ENCODE measurements at places on chromosomes 16 and 17. TPM values are rescaled to one million over a fixed set of nuclear protein-coding genes. Genes with fewer than 3 reads are reported as not detected.

MT1E gene
- total RNA-seq = 131 TPM

COL1A1 gene
- total RNA-seq = 1.2 TPM

DCAF7 gene
- total RNA-seq = 19.0 TPM

CBX2 gene
- total RNA-seq = 7.5 TPM

GFAP gene
- total RNA-seq = 0.54 TPM

GCGR gene
- not detected for total RNA-seq

SGF29 gene
- 9.2 TPM for total RNA-seq

ZSCAN10 gene
- total RNA-seq = not detected

TBC1D3K gene
- total RNA-seq = not detected

TEDC2 gene
- total RNA-seq = 6.3 TPM

KRT34 gene
- total RNA-seq = not detected

KRTAP2-3 gene
- not detected for total RNA-seq

ADPRM gene
- total RNA-seq = 13.0 TPM

OR1F1 gene
- 0.18 TPM for total RNA-seq

HAPSTR1 gene
- 56.7 TPM for total RNA-seq

NAA60 gene
- 13.6 TPM for total RNA-seq

MFSD6L gene
- not detected for total RNA-seq

NLGN2 gene
- 5.1 TPM for total RNA-seq

EFNB3 gene
- 0.38 TPM for total RNA-seq

INCA1 gene
- 0.18 TPM for total RNA-seq

HNF1B gene
- total RNA-seq = not detected

ALOX15B gene
- total RNA-seq = 0.19 TPM

HS3ST2 gene
- not detected for total RNA-seq

NUDT7 gene
- 4.0 TPM for total RNA-seq

DNAI2 gene
- total RNA-seq = not detected

ACAP1 gene
- 0.66 TPM for total RNA-seq

KCNJ2 gene
- 14.8 TPM for total RNA-seq

RAMP2 gene
- 2.7 TPM for total RNA-seq

NHERF2 gene
- 66.9 TPM for total RNA-seq

SULT1A2 gene
- total RNA-seq = not detected

TSPOAP1 gene
- total RNA-seq = not detected

LRRC36 gene
- total RNA-seq = 2.7 TPM

SLC16A5 gene
- 8.1 TPM for total RNA-seq

MYL4 gene
- total RNA-seq = not detected

TBC1D3C gene
- not detected for total RNA-seq

ZNF830 gene
- 14.2 TPM for total RNA-seq

CA7 gene
- not detected for total RNA-seq

TBC1D28 gene
- not detected for total RNA-seq

MT1A gene
- total RNA-seq = 3.3 TPM

JMJD6 gene
- 19.6 TPM for total RNA-seq

HOXB6 gene
- total RNA-seq = 2.8 TPM

NPTX1 gene
- 0.09 TPM for total RNA-seq

C1QTNF1 gene
- 2.6 TPM for total RNA-seq

OR1E2 gene
- total RNA-seq = not detected

ABCC6 gene
- total RNA-seq = 0.09 TPM

TMEM98 gene
- 170 TPM for total RNA-seq

SLFN14 gene
- total RNA-seq = not detected

Measured in endothelial cell of coronary artery (primary cell).